GM12864 (cell line): ENCODE measurements at places on chromosomes 2 and 18.

DNA sequence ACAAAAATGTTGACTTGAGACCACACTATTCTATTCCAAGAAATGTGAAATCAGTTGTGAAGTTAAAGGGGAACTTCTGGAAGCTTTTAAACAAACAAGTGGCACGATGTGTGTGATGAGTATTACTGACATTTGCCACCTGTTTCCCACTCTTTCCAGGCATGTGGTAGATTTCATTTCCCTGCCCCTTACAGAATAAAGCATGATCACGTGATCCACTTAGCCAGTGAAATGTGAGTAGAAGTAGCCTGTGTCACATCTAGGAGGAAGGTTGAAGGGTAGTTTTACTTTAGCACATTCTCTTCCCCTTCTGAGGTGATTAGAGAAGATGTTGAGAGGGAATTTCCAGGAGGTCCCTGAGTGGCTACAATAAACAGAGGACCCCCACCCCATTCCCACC, 3.8 kb downstream of the COL4A4 start:
- no peak for DNase-seq

- DNase-seq, result no peak
Measured at GRCh38 chr2:167293172-167293781, 405.0 kb downstream of the XIRP2 start.

DNA sequence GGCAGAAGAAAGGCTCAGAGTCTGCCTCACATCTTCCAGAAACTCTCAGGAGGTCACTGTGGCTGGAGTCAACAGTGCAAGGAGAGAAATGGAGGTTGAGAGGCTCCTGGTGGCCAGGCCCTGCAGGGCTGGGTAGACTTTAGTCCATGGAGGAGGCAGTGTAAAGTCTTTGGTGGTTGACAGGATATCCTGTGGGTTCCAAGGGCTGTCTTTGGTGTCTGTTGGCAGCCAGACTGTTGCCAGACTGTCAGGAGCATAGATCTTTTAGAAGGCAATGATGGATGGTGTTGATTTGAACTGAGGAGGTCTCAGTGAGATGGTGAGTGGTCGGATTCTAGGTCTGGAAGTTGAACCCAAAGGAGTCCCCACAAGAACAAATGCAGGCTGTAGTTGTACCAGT, 45.0 kb upstream of the SKOR2 start:
- no peak for DNase-seq

DNA sequence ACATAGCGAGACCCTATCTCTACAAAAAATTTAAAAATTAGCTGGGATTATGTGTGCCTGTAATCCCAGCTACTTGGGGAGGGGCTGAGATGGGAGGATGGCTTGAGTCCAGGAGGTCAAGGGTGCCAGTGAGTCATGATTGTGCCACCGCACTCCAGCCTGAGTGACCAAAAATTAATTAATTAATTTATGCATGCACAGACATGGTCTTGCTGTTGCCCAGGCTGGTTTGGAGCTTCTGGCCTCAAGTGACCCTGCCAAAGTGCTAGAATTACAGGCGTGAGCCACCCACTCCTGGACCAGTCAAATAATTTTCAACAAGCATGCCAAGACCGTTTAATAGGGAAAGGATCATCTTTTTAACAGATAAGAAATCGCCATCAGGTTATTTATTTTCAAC, 57.7 kb upstream of the TFCP2L1 start:
- no peak for DNase-seq

GRCh38 chr2:189439342-189439741, 1.9 kb upstream of the WDR75 start:
- no peak for DNase-seq

GRCh38 chr2:88022669-88022921, 6.2 kb upstream of the RNU2-63P start:
- DNase-seq, result no peak

DNA sequence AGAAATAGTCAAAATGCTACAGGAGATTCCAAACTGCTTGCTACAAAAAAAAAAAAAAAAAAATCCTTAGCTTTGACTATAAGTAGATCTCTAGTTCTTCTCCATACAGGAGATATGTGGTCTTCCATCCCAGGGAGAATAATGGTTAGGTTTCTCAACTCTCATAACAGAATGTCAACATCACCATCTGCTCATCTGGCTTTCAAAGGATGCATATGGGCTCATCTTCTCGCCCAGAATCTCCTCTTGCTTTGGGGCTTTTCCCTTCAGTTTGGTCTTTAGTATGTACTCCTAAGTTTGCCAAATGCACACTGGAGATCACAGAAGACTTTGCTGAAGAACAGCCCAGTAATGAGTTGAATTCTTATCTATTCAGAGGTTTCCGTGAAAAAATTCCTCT, 240.7 kb downstream of the NRXN1 start:
- DNase-seq, result no peak

- no peak for DNase-seq
Measured at GRCh38 chr18:55085557-55086285, 126.5 kb upstream of the CCDC68 start.

- DNase-seq, result no peak
Measured at GRCh38 chr2:74006459-74006858, 21.7 kb downstream of the TET3 start.

DNA sequence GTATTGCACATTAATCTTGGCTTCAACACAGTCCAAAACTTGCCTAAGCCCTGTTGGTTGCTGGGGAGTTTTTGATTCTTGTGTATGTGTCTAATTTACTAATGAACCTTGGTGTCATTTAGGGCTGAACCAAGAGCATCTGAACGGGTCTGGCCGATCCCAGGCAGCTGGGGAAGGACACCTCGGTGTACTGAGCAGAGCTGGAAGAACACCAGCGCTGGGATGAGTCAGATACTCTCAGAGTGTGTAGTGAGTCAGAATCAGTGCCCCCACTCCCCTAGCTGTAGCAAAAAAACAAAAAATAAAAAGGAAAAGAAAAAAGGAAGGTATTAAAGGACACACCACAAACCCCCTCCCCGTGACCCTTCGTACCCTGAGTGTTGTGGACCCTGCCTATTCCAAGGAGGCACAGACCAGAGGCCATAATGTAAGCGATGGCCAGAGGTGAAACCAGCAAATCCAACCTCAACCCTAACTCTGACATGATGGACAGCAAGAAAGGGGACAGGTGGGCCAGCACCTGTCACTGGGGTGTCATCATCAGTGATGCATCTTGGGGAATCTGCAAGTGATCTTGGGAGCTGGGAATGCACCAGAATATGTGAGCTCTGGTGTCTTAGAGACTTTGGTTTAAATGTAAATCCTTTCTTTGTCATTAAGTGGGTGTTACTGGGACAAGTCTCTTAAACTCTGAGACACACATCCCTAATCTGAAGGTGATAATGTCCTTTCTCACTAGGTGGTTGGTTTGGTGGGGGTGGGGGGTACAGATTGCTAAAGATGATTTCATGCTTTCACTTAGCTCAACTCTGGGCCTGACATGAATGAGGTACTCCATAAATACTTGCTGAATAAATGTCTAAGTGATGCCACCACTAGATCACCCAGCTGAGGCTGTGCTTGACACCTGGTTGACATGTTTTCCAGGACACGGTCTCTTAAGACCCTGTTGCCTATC, 34.2 kb upstream of the NCOA1 start:
- no peak for DNase-seq

DNA sequence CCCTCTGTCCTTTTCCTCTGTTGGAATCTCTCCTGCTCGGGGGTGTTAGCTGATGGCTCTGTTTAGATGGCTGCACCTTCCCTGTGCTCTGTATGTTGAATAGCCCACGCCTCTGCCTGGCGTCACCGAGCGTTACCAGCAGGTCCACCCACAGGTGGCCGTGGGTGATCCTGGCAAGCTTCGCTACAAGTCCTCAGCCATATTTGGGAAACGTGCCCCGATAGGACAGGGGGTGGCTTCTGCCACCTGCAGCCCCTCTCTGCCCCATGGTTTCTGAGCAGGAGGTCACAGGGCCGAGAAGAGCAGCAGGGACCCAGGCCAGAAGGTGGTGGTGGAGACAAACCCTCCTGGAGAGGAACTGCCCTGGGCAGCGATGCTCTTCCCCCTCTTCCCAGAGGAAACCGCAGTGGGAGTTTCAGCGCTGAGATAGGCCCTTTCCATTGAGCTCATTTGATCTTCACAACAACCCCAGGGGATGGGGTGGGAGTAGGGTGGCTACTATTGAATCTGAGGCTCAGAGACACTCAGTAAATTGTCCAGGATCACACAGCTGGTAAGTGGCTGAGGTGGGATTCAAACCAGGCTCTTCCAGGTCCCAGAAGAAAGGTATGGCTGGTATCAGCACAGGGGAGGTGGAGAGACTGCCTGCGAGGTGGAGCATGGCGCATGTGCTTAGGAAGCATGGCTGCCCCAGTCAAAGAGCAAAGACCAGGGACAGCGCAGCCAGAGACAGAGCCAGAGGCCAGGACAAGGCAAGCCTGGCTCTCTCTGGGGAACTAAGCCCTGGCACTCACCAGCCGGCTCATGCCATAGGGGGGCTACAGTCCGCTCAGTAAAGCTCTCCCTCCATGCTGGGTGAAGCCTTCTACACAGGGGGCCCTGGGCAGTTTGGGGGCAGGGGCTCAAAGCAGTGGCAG, 15.0 kb downstream of the NGEF start:
- DNase-seq, result no peak

- DNase-seq, result no peak
Measured at GRCh38 chr2:202072226-202072625, 829 bp upstream of the KIAA2012 start.

DNA sequence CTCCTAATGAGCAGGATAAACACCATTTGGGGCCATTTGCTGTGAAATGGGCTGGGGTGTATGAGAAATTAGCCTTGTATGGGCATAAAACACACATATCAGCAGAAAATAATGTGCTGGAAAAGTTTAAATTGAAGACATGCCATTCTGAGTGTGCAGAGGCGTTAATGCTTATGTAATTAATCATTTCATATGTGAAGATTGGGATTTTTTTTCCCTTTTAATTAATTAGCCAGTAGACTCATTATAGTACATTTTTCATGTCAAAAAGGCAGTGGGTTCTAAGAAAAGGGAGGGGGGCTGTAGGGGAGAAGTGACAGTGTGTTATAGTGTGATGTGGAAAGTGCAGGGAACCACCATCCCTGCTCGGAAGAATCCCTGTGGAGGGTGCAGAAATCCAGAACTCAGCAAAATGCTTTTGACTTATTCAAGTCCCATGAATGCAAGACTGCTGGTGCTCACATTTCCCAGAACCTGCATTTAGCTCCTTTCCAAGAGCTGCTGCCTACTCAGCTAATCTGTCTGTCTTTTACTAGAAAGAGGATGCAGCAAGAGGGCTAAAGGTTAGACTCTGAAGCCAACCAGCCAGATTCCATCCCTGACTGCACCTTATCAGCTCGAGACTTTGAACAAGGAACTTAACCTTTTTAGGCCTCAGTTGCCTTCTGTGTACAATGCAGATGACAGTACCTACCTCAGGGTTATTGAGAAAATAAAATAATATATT, 11.6 kb upstream of the COX7A2L start:
- DNase-seq, result no peak

DNA sequence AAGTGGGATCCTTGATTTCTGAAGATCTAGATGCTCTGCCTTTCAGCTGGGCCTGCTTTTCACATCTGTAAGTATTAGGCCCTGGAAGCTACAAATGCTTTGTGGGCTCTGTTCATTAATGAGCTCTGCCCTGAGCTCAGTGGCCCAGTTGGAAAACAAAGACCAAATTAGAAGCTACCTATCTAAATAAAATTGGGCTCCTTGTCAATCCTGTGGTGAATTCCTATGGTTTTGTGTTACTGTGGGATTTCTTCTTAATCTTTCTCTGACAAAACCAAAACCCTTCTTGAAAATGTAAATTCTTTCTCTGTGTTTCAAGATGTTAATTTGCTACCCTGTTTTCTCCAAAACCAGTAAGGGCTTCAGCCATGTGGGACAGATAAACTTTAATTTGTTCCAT, 219.0 kb upstream of the HS6ST1 start:
- no peak for DNase-seq

DNA sequence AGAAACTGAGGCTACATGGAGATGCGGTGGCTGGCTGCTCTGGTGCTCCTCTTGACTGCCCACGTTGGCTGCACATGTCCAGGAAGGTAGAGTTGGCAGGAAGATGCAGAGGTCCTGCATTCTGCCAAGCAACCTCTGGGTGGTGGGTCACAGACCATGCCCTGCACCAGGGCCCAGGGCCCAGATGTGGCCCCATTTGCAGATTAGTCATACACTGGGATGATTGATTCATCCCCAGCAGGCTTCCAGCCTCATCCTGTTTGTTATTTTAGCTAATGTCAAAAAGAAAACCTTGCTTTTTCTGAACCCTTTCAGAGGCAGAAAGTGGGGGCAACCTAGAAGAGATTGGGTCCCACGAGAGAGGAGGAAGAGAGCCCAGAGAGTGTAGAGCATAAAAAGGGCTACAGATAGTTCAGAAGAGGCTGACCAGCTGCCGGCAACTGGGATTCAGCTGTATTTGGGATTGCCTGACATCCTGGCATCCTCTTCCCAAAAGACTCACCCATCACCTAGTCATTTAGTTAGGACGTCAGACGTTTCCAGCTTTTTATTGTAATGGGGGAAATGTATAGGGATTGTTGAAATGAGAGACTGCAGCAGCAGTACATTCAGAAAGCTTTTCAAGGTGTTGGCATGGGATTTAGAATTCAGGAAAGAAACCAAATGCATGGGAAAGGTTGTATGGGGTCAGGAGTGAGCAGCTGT, 101.9 kb downstream of the CTIF start:
- no peak for DNase-seq

DNA sequence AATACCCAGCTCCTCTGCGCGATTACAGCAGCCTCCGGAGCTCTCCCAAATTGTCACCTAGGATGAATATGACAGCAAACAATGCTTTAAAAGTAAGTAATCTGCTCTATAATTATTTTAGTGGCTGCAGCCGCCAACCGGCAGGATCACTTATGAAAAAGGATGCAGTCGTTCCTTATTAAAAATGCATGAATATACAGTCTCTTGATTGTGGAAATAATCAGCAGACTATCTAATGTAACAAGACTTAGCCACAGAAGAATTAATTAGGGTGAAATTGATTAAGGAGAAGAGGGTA, 71.8 kb upstream of the STPG4 start:
- DNase-seq, result no peak

DNA sequence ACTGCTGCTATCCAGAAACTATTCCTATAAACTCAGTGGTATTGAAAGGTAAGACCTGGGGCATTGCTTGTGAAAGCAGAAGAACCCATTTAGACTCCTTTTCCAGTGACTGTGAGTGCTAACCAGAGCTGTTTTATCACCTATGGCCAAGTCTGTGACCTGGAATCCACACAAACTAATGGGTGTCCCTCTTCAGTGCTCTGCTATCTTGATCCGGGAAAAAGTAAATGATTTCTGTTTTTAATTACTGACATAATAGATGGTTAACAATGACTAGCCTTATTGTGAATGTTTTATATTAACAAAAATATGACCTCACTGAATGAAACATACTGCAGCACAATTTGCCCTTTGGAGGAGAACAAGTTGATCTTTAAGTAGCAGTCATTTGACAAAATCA, 251.6 kb upstream of the MC4R start:
- no peak for DNase-seq

- no peak for DNase-seq
Measured at GRCh38 chr18:74478880-74479279, 17.3 kb upstream of the CNDP2 start.

GRCh38 chr2:16643099-16643498, 22.5 kb downstream of the CYRIA start:
- DNase-seq, result no peak
